ENCODE measurements at places on chromosomes 2 and 18.

- peak; percentile 45 for DNase-seq
Measured at GRCh38 chr2:199739413-199740110, 111.4 kb downstream of the FTCDNL1 start.

DNA sequence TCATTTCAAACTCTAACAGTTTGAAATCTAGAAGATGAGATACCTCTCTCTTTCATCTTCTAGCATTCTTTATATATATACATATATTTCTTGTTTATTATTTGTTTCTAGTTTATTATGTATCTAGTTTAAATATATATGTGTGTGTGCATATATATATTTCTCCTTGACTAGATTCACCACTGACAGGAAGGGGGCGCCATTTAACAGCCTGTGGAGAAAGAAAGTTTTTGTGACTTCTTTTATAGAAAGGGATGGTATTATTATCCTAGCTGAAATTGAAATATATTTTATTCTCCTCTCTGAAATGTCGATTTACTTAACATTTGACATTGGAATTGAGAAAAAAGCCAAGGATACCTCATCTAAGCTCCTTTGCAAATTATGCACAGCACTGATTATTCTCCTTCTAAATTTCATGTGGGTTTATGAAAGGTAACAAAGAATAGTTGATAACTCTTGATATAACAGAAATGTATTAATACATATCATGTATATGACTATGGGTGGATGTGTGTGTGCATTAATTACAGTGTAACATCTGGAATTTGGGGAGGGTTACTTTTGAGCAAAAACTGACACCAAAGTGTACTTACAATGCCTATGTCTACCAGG, 160.7 kb upstream of the NT5C1B start:
- peak; percentile 53 for DNase-seq

DNA sequence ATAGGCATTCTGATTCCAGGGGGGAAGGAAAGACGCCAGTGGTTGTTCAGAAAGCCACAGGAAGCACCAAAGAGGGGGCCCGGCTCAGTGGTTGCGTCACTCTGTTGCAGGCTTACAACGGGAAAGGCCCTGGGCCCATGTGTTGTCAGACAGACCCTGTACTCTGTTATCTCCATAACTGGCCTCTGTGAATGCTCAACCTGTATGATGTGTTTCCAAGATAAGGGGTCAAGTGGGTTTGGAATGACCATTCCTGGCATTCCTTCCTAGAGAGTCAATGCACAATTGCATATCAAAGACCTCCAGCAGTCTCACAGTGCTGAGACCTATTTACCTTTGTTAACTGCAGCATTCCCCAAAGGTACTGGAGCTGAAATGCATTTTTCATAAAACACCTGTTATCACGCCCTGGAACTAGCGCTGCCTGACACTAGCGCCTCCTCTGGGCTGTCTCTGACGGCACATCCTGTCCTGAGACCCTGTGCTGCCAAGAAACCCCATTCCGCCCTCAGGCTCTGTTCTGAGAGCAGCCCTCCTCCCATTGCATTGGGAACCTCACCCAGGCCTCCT, 13.2 kb upstream of the LRRFIP1 start:
- DNase-seq, result no peak

DNA sequence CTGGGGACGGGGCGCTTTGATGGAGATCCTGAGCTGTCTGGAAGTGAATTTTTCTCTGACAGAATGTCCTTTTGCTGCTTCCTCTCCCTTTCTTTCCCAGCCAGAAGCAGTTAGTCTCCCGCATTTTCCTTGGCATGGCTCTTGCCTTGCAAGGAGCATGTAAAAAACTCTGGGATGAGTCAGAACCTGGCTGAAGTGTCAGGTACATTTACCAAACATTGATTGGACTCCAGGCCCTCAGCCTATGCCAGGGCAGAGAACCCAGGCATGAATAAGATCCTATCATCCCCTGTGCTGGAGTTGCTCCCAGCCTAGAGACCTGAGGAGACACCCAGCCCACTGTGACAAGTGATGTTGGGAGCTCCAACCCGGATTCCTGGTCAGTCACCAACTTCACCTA, 21.6 kb downstream of the STON1 start:
- peak; percentile 65 for DNase-seq

DNA sequence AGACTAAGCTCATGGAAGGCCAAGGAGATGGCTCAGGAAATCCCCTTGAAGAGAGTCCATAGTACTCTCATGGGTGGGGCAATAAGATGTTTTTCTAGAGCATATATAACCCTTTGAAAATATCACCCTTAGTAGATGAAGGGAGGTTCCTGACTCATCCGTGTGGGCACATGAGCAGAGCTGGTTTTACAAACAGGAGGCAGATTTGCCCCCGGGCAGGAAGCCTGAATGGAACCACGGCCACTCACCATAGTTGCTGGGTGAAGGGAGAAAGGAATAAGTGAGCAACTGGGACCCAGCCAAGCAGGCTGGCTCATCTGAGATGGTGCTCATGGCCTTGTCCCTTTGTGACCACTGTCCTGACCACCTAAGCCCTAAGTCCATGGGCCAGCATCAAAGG, 29.0 kb upstream of the MAPRE3 start:
- DNase-seq, result no peak

DNA sequence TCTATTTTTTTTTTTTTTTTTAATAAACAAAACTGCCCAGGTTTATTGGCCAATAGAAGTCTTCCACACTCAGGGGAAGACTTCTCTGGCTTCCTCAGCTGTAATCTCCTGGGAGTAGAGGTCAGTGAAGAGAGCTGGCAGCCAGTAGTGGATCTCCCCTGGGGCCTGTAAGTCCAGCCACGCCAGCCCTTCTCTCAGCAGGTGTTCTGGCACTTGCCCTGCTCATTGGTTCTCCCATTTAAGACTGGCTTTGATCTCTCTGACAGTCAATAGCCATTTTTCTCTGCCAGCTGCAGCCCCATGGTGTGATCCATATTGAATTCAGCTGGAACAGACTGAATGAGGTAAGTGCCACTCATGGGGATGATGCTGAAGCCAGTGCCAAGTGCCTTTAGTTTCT, 170.6 kb upstream of the SPHKAP start:
- DNase-seq, result no peak

- no peak for DNase-seq
Measured at GRCh38 chr2:57906152-57906732, 140.4 kb upstream of the VRK2 start.

- DNase-seq, result no peak
Measured at GRCh38 chr2:10920764-10921388, 9.1 kb downstream of the KCNF1 start.

DNA sequence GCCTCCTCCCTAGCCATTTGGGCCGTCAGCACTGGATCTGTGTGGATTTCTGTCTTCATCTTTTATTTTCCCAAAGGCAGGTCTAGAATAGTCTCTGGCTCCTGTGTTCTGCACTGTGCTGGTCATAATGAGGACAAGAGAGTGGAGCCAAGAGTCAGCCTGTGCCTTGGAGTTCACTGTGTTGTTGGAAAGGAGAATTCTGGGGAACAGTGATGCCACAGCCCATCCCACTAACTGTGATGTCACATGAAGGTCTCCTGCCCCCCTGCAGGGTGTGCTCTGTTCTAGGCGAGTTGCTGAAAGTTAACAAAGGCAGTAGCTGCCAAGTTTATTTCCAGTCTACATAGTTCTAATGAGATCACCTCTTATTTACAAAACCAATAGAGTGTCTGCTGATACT, 248.5 kb downstream of the TPGS2 start:
- DNase-seq, result peak; percentile 45

DNA sequence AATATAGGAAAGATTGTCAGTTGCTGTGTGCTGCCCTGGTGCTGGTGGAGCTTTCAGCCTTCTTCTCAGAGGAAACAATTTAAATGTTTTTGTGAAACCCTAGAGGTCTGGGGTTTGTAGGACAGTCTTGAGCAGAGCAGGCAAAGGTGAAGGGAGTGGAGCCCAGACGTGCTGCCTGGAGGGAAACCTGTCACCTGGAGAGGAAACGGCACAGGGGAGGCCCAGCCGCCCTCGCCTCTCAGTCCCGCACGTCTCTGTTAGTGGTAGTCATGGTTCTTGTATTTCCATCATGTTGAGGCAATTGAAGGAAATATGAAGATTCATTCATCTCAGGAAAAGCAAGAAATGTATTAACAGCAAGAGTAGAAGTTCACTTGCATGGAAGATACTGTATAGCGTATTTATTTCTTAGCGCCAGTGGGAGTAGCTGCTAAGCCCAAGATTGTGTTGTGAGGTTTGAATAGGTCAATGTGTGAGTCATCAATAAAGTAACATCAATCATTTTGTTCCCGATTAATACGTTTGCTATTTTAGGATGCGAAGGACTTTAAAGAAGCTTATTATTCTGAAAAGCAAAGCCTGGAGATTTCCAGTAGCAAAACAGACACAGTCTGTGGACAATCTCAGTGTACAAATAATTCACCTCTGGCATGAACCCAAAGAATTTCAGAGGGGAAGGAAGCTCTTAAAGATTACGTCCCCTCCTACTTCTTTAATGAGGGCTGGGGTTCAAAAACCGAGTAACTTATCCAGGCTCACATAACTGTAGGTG, 70.4 kb downstream of the LRRFIP1 start:
- peak; percentile 69 for DNase-seq

DNA sequence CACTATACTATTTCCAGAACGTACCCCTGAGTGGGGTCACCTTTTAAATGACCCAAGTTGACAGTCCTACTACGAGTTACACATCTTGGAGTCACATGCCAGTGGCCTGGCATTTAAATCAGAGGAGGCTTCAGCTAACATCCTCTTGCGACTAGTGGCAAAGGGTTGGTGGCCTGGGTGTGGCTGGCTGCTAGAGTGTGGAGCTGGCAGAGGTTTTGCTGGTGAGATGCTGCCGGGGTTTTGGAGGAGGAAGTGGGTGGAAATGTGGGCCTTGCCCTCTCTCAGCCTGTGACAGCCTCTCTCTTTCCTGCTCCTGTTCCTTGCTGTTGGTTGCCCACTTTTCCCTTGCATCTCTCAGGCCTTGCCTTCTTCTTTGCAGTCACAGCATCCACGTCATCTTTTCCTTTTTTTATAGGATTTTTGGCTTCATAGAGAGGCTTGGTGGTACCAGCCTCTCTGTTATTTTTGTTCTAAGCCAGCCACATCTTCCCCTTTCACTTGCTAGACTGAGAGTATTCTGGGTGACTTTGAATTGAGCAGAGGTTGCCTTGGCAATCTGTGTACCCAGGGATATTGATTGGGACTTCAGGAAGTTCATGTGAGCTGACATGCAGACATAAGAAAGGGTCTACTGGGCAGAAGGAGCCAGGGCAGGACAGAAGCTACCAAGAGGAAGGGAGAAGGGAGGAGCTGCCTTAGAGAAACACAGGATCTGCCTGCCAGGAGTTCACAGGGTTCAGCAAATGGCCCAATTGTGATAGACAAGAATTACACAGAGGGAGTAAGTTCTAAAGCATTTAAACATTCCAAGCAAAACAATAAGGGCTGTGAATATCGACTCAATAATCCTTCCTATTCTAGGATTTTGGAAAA, 55.4 kb downstream of the CDC42EP3 start:
- DNase-seq, result peak; percentile 90

DNA sequence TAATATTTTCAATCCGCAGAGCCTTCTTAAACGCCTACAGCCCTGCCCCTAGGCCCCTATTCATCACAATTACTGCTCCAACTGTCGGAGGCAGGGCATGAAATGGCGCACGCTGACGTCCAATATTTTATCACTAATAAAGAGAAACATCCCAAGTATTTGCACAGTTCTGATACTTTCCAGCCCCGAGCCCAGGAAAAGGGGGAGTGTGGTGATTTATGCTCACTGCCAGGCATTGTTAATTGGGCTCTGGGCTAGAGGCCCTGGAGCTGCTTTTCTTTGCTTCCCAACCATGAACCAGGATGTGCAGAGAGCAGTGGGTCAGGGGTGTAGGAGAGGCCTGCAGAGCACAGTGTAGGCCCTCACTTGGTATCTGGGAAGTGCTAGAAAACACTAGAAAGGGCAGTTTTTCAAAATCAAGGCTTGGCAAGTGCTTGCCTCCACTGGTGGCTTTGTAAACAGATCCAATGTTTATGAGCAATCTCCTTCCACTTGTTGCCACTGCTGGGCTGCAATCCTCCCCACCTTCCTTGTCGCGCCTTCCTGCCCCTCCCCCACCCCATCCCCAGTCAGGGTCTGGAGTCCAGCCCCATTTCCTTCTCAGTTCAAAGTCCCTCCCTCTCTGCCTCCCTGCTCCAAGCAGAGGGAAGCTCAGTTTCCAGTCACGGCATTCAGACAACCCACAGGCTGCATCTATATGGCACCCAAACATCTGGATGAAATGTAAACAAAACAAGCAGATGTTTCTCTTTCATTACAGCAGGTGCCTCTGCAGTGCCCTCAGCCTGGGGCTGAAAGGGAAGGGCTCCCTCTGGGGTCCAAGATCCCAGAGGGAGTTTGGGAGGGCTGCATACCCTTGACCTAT, 83.9 kb upstream of the PKDCC start:
- no peak for DNase-seq

GRCh38 chr18:41128545-41128944, 826.5 kb upstream of the PIK3C3 start:
- DNase-seq, result no peak

DNA sequence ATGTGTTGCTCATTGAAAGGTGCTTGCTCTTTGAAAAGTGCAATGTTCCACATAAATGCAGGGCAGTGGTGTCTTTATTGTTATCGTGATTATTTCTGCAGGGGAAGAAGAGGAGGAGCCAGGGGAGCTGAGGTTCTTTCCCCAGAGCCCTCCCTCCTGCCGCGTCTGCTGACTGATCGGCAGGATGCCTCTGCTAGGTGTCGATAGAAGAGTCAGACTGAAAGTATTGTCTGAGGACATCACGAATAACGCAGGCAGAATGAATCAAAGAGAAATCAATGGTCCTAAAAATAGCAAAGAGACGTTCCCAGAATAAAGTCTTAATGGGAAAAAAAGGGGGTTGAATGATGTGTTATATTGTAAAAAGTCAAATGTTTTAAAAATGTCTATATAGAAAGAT, 47.4 kb upstream of the SIX3 start:
- DNase-seq, result no peak

All from lower leg skin (tissue), 4 donors.